ENCODE measurements at places on chromosomes 6 and 20. TPM values are rescaled to one million over a fixed set of nuclear protein-coding genes. Genes with fewer than 3 reads are reported as not detected.
A peak's percentile ranks its signal among the peaks of the same experiment; 100 is the strongest.

DNA sequence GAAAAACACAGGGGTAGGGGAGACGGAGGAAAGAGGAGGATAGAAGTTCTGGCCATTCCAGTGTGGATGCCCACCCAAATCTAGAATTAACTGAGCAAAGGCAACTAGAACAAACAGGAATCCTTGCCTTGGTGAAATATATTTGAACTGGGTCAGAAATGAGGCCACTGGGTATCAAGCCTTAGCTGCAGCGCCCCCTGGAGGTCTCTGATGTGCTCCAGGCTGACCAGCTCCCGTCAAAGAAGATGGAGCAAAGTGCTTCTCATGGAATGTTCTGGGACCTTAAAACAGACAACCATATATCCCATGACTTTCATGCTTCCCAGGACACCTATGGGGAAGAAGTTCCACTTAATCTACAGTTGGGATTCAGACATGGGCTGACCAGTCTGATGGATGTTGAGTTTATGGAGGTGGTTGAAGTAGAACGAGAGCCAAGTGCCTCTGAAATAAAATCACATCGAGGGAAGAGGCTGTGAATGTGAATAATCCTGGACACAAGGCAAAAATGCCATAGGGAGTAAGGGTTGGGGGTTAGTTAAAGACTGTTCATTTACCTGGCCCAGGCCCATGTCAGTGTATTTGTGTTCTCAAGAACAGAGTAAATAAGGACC, 50.4 kb downstream of the HLA-DPB1 start:
- no peak overlapping the region for H3K27ac ChIP-seq
- no peak for DNase-seq
- H3K36me3 ChIP-seq, result peaks cover 3% of the 10 kb centered on the region

GRCh38 chr6:108068182-108068581, 6.4 kb downstream of the OSTM1 start:
- peaks cover 2% of the 10 kb centered on the region for H3K36me3 ChIP-seq
- H3K27ac ChIP-seq, result no peak overlapping the region
- DNase-seq, result no peak
- H3K4me3 ChIP-seq, result no peak overlapping the region
- H3K4me1 ChIP-seq, result peaks cover 5% of the 10 kb centered on the region
- no peaks in the 10 kb centered on the region for H3K27me3 ChIP-seq

DNA sequence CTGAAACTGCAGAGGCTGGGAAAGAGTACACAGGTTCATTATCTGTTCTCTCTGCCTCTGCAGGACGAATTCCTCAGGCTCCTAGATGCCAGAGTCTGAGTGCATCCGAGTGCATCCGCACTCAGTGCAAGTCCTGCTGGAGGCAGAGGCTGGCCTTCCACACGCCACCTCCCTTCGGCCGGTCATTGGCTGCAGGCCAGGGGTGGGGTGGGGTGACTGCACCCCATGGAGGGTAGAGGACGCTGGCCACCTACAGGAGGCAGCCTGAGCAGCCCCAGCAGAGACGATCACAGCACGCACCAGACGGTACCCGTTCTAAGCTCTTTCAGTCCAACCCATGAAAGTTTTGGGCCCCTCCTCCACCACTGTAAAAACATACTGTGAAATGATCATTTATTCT, 11.7 kb downstream of the SFT2D1 start:
- no peak for DNase-seq
- H3K36me3 ChIP-seq, result peaks cover 11% of the 10 kb centered on the region
- H3K4me3 ChIP-seq, result peak overlapping the region; percentile 25
- H3K27ac ChIP-seq, result peak overlapping the region; percentile 12
- H3K27me3 ChIP-seq, result no peaks in the 10 kb centered on the region

- no peak overlapping the region for H3K4me3 ChIP-seq
- no peak for DNase-seq
- H3K36me3 ChIP-seq, result peaks cover 8% of the 10 kb centered on the region
- H3K27ac ChIP-seq, result peak overlapping the region; percentile 54
- peaks cover 23% of the 10 kb centered on the region for H3K4me1 ChIP-seq
- H3K27me3 ChIP-seq, result no peaks in the 10 kb centered on the region
Measured at GRCh38 chr6:130625825-130626527, 201.2 kb upstream of the SMLR1 start.

DNA sequence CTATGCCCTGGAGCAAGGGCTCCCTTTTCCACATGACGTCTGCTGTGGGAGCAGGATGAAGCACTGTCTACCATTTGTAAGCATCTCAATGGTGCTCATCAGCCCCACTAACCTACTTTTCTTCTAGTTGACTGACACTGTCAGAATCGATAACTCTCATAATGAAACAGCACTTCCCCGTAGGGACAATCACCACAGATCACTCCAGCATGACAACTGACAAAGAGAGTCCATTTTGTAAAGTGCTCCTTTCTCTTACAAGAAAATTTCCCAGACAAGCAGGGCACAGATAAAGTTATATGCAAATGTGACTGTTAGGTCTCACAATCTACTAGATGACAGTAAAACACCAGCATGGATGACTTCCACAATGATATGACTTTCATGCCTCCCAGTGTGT, 46.4 kb downstream of the HEBP2 start:
- peaks cover 2% of the 10 kb centered on the region for H3K36me3 ChIP-seq
- H3K4me1 ChIP-seq, result no peaks in the 10 kb centered on the region
- no peak overlapping the region for H3K27ac ChIP-seq
- H3K27me3 ChIP-seq, result no peaks in the 10 kb centered on the region
- no peak overlapping the region for H3K4me3 ChIP-seq

DNA sequence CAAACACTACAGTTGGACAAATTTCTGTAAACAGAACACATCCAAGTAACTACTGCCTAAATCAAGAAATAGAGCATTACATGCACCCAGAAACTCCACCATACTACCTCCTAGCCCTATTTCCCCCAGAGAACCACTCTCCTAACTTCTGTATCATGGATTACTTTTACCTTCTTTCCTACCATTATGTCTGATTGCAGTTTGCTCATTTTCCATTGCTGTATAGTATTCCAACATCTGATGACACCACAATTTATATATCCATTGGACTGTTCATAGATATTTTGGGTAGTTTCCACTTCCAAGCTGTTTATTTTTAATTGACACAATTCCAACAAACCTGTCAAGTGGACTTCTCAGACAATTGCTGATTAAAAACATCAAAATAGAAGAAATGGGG, 271.1 kb downstream of the CDC5L start:
- DNase-seq, result no peak
- H3K36me3 ChIP-seq, result no peaks in the 10 kb centered on the region
- no peak overlapping the region for H3K27ac ChIP-seq
- H3K4me1 ChIP-seq, result peaks cover 65% of the 10 kb centered on the region
- no peak overlapping the region for H3K4me3 ChIP-seq
- H3K27me3 ChIP-seq, result no peaks in the 10 kb centered on the region

GRCh38 chr20:10781526-10781925, 107.7 kb upstream of the JAG1 start:
- H3K27me3 ChIP-seq, result no peaks in the 10 kb centered on the region
- DNase-seq, result no peak
- H3K4me3 ChIP-seq, result no peak overlapping the region

DNA sequence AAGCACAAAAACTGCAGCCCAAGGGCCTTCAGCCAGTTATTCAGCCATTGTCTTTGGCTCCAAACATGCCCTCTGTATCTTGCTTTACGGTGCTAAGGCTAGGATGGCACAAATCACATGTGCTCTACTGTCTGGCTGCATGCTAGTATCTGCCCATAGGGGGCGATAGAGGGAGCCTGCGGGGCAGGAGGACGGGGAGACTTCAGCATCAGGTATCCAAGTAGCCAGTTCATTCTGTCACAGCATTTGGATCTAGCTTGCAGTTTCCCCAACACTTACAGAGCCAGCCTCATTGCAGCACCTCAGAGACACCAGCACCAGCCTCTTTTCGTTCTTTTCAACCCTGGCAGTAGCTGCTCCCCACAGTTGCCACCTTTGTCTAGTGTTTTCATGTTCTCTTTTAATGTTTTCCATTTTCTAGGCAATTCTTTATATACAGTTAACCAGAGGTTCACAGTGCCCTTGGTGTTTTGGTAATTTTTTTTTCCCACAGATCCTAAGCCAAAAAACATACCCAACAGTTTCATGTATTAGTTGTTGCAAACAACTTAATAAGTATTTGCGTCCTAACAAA, 705.9 kb downstream of the PTPRT start:
- H3K4me1 ChIP-seq, result no peaks in the 10 kb centered on the region
- DNase-seq, result no peak
- H3K4me3 ChIP-seq, result no peak overlapping the region

DNA sequence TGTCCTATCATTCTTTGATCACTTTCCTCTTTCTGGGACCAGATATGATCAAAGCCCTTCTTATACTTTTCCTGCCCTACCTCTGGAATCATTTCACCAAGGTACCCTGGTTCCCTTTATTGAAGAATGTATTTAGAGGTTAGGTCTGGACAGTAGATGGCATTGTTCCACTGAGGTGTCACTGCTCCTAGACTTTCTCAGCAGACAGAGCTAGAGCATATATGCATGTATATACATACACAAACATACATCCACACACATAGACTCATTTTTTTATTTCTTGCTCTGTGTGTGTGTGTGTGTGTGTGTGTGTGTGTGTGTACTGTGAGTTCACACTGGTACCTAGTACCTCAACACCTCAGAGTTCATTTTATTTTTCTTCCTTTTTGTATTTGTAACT, 40.9 kb downstream of the PTPRA start:
- no peak for DNase-seq
- H3K4me1 ChIP-seq, result peaks cover 3% of the 10 kb centered on the region
- no peak overlapping the region for H3K27ac ChIP-seq
- no peaks in the 10 kb centered on the region for H3K36me3 ChIP-seq
- no peaks in the 10 kb centered on the region for H3K27me3 ChIP-seq
- H3K4me3 ChIP-seq, result no peak overlapping the region

DNA sequence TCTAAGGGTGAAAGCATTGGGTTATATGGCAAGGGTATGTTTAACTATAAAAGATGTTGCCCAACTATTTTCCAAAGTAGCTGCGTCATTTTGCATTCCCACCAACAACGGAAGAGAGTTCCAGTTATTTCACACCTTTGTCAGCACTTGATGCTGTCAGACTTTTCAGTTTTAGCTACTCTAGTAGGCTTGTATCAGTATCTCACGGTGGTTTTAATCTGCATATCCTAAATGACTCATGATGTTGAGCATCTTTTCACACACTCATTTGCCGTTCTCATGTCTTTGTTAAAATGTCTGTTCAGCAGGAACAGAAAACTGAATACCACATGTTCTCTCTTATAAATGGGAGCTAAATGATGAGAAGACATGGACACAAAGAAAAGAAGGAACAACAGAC, 122.3 kb downstream of the RNASET2 start:
- no peaks in the 10 kb centered on the region for H3K36me3 ChIP-seq
- no peak overlapping the region for H3K27ac ChIP-seq
- no peak overlapping the region for H3K4me3 ChIP-seq
- H3K4me1 ChIP-seq, result no peaks in the 10 kb centered on the region
- H3K27me3 ChIP-seq, result peaks cover 8% of the 10 kb centered on the region
- no peak for DNase-seq

DNA sequence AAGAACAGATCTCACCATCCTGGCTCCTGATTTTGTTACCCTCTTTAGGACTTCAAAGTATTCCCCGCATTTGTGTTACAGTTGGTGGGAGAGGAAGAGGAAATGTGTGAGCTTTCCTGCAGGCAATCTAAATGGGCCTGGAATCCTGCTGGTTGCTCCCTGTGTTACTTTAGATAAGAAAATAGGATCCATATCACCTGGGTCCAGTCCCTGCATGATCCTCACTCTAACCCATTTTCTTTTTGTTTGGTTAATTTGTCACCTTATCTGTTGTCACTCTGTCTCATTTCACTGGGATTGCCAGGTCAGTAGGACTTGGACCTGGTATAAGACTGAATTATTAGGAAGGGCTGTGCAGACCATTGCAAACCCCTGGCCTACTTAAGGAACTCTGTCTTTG, 175.9 kb upstream of the GJE1 start:
- no peak overlapping the region for H3K27ac ChIP-seq
- H3K4me3 ChIP-seq, result no peak overlapping the region
- H3K27me3 ChIP-seq, result no peaks in the 10 kb centered on the region
- H3K36me3 ChIP-seq, result peaks cover 1% of the 10 kb centered on the region
- no peak for DNase-seq

DNA sequence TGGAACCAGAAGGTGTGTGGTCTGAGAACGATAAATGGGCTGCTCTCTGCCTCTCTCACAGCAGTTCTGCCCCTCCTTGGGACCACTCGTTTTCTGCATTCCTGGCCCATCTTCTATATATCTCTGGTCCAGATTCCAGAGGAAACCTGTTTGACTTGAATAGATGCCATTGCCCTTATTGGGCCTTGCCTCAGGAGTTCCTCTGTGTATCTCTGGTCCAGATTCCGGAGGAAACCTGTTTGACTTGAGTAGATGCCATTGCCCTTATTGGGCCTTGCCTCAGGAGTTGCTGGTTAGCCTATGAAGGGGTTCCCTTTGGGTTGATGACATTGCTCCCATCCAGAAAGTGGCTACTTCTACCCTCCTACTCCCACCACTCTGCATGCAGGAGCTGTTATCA, 189.4 kb downstream of the SLC16A10 start:
- no peak overlapping the region for H3K4me3 ChIP-seq
- H3K36me3 ChIP-seq, result peaks cover 46% of the 10 kb centered on the region
- H3K27ac ChIP-seq, result no peak overlapping the region
- no peaks in the 10 kb centered on the region for H3K27me3 ChIP-seq
- no peak for DNase-seq

DNA sequence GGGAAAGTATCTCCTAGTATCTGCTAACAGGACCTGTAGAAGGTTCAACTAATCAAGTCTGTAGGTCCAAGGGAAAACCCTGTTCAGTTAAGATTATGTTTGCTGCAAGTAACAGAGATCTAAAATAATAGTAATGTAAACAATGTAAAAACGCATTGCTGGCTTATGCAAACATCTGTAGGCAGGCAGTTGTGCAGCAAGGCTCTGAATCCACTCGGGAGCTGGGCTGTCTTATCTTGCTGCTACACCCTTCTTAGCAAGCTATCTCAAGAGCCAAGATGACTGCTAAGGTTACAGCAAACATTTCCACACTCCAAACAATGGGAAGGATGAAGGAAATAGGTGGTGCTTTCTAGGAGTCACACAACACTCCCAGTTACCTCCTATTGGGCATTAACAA, 397.3 kb upstream of the NRSN1 start:
- H3K36me3 ChIP-seq, result no peaks in the 10 kb centered on the region
- H3K4me1 ChIP-seq, result peaks cover 3% of the 10 kb centered on the region
- no peak overlapping the region for H3K27ac ChIP-seq
- no peaks in the 10 kb centered on the region for H3K27me3 ChIP-seq
- DNase-seq, result no peak

DNA sequence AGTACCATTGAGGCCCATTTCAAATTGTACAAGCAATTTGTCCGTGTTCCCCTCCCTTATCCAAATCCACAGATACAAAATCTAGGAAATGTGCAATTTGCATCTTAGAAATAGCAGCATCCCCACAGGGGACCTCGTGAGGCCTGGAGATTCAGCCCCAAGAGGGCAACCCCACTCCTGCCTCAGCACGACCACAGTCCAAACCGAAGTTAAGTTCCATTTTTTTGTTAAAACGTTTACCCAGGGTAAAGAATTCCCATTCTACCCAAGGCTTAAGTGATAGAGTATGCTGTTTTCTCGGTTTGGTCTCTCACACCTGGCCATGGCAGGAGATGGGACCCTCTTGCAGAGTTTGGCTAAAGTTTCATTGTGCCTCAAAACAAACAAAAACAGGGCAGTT, 41.2 kb downstream of the PLCG1 start:
- peak overlapping the region; percentile 97 for H3K27ac ChIP-seq
- peaks cover 23% of the 10 kb centered on the region for H3K36me3 ChIP-seq

The TBXT gene
- total RNA-seq, result not detected

The HTR1E gene
- total RNA-seq, result not detected

The GLP1R gene
- not detected for total RNA-seq

The SLC17A1 gene
- not detected for total RNA-seq

The CRISP3 gene
- total RNA-seq, result not detected

The MYMX gene
- not detected for total RNA-seq

The TMEM30A gene
- total RNA-seq, result 154 TPM

Measured in chondrocyte (in vitro differentiated cells).